Stimulated activated CD4-positive, alpha-beta T cell treated with anti-CD3 and anti-CD28 coated beads, Interleukin-1b, Interleukin-23, amount 100 ng/mL, for 24 hours (primary cell): ENCODE measurements at places on chromosomes 5 and 9.

DNA sequence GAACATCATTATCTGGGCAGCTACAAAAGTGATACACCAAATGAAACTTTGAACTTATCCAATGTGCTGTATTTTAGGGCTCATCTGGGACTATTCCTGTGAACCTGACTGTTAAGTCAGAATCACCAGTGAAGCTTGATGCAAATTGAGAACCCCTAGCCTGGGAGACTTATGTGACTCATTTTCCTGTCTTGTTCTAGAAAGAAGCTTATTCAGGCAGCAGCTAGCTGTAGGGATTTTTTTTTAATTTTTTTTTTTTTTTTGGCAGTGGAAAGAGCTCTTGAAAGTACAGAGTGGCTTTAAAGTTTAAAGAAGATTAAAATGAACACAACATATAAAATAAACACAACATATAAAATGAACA, 81.1 kb upstream of the TNFAIP8 start:
- DNase-seq, result no peak

- no peak for DNase-seq
These were observed 346.8 kb downstream of the PIK3R1 start for GRCh38 chr5:68562308-68562707.

- no peak for DNase-seq
These were observed 710.2 kb upstream of the ACO1 start for GRCh38 chr9:31674264-31674663.

- DNase-seq, result no peak
These were observed 249.7 kb upstream of the ZNF462 start for GRCh38 chr9:106613250-106613737.

DNA sequence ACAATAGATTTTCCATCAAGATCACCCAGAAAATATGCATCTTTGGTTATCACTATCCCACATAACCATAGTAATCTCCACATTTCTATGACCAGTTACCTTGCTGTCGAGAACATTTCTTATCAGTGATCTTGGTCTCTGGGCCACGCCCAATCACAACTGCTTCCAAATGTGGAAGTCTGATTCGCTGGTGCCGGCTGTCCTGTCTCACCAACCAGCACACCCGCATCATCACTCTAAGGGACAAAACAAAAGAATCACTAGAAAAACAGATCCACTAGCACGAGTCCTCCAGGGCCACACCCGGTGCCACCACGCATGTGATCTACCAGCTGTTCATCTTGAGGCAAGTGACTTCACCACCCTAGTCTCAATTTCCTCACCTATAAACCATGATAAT, 11.8 kb downstream of the APTX start:
- no peak for DNase-seq

DNA sequence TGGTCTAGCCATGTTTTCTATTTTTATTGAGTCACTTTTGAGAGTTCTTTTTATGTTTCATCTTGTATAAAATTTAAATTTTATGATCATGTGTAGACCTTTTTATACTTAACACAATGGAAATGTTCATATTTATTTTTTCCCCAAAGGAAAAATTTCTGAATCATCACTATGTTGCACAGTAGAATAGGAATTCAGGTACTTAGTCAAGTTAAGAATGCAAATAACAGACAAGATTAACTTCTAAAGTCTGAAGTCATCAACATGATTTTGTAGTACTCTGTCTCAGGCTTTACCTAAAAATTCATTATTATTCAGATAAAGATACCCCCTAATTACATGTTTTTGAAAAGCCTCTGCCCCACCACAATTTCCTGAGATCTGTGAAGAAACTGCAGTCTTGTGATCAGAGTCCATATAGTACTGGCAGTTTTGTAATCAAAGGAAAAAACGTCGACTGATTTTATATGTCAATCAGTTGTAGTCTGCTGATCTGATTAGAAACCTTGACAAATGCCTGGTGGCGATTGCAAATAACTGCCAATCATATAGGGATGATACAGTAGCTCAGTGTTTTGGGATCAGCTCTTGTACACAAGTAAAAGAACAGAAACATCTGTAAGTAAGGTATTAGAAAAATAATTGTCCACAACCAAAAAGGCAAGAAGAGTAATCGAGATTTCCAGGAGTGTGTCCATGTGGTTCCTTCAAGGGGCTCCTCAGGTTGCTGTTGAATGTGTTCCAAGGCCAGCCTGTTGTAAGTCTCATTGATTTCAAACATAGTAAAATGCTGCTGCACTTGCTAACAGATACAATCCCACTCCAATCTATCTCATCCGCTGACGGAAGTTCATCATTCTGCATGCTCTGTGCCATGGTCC, 352.4 kb downstream of the ARRDC3 start:
- no peak for DNase-seq

DNA sequence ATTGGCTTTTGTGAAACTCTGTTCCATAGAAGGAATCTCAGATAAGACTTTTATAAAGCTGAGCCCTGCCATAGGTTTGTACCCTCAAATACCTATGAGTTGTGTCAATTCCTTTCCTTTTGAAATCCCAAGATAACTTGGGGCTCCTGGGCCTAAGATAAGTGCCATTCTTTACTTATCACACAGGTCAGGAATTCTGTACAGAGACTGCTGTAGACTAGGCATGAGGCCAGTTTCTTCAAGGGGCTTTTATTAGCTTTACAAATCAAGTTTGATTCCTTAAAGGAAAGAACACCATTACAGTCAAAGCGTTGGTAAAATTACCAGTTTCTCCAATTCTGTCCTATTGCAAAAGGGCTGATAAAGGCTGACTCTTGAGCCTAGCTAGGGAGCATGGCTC, 39.2 kb downstream of the SHC3 start:
- DNase-seq, result no peak

GRCh38 chr9:127838375-127839078, 15.9 kb downstream of the ENG start:
- DNase-seq, result no peak

DNA sequence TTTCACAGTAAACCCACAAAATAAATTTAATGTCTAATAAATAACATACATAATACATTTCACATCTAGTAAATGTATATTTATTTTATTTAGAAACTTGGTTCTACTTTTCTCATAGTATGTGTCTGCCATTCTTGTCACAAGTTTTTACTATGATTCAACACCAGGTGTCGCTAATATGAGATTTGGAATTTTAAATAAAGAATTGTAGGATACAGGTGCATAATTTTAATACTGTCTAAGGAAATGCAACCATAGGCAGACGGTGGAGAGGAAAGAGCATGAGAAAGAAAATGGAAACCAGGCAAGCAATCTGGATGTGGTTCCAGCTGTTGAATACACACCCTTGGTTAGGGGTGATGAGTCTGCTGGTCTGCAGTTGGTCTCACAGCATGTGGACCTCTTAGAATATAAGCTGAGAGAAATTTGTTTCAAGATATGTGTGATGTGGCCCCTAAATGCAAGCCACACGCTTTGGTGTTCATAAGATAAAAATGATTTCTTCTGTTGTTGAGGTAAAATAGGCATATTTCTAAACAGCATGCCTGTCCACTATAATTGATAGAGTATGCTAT, 114.7 kb upstream of the TXNDC8 start:
- DNase-seq, result no peak

GRCh38 chr5:90902170-90902569, 343.6 kb downstream of the ADGRV1 start:
- DNase-seq, result no peak

DNA sequence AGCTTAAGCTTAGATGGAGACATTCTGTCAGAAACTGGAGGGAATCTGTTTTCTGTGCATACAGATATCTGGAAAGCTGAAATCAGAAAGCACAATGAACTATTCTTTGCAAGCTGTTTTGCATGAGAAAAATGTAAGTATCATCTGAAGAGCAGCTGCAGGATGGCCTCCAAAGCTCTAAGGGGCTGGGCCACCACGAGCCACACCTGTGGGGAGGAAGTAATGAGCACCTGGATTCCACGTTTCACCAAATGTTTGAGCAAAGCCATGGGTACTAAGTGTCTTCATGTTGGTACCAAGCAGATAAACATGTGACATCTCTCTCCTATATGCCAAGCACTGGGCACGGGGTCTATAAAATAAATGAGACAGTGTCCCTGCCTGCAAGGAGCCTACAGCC, 199.3 kb downstream of the TTLL11 start:
- DNase-seq, result no peak

- no peak for DNase-seq
These were observed 641.3 kb upstream of the KLF4 start for GRCh38 chr9:108130905-108131304.

DNA sequence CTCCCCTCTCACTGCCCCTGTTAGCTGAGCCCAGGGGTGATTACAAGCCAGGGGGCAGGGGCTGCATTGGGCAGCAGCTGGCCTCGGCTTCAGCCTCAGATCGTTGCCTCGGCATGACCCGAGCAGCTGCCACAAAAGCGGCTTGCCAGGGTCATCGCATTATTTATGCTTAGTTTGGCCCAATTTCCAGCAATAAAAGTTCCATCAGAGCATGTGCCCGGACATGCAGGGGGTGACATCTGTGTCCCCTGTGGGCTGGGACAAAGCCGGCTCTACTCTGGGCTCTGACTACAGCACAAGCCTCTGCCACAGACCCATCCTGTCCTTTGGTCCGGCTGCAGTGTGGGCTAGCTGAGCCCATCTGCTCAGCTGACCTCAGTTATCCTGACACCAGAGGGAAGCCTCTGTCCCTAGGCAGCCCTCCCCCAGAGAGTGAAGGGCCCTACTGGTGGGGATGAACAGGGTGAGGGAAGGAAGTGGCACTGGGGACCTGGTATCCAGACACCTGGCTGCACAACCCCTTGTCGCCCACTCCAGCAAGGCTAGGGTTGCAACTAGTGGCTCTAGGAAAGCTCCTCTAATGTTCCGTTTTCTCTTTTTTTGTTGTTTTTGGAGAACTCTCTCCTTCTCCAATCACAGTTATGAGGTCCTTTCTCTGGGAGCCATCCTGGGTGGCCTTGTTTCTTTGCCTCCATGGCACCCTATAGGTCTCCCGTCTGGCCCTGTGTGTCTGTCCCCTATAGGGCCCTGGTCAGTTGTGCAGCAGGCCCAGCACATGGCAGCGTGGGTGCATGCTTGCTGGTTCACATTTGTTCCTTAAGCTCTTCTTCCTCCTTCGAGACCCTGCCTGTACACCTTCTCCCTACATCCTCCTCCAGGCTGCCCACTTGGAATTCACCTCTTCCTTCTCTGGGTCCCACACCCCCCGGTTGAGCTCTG, 13.3 kb upstream of the GADD45G start:
- DNase-seq, result no peak

- DNase-seq, result no peak
These were observed 145.4 kb downstream of the TRPM6 start for GRCh38 chr9:74742191-74742790.

DNA sequence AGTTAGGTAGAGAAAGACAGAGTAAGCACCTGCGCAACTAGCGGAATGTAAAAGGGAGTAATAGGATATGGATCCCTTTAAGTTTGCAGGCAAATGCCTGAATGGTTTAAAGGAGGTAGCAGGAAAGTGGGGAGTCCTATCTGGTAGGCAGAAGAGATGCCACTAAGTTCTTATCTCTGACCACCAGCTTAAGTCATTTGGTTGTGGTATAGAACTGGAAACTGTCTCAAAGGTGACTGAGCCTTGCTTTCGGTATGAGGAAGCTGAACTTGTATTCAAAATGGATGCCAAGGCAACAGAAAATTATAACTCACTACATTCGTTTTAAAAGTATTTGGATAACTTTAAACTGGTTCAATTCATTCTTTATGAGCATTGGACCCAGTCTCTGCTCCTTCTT, 475.6 kb downstream of the DMRTA1 start:
- DNase-seq, result no peak

DNA sequence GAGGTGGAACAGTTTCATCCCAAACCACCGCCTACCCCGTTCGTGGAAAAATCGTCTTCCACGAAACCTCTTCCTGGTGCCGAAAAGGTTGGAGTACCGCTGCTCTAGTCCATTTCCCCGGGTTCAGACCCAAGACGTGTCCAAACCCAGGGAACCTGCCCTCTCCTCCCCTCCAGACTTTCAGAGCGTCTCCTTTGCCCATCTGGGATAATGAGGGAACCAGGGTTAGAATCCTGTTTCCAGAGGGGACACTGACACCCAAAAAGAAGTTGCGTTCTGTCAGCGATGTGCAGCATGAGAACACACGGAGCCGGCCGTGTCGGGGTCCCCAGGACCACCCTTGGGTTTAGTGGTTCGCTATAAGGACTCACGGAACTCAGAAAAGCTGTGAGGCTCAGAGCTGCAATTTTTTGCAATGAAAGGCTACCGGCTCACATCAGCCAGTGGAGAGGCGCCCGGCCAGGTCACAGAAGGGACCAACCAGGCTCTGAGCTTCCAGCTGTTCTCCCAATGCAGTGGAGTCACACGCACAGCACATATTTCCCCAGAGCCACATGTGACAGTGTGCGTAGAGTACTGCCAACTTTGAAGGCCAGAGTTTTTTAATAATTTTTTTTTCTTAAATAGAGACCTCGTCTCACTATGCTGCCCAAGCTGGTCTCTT, 19.4 kb downstream of the LAMC3 start:
- no peak for DNase-seq

DNA sequence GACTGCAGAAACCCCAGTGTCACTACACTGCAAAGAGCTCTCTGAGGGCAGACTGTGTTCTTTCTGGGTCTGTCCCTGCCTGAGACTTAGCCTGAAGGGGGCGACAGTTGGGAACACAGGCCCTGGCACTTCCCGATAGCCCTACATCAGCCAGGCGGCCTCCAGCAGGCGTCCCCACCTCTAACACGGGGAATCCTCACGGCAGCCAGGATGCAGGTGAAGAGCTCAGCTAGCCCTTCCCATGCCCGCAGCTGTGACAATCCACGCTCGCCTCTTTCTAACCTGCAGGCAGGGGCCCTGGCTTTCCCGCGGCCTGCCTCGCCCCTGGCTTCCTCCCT, 5.9 kb downstream of the MED22 start:
- no peak for DNase-seq

DNA sequence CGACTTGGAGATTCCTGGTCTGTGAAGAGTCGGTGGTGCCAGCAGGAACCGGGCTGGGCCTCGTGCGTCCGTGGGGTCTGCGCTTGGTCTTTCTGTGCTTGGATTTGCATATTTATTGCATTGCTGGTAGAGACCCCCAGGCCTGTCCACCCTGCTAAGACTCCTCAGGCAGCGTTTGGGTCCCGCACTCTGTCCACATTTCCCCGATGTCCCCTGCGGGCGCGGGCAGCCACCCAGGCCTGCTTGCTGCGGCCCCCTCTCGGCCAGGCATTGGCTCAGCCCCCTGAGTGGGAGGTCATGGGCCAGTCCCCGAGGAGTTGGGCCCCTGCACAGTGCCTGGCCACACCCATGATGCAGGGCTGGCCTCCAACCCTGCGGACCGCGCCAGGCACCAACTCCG, 27.4 kb upstream of the CTNND2 start:
- DNase-seq, result no peak

DNA sequence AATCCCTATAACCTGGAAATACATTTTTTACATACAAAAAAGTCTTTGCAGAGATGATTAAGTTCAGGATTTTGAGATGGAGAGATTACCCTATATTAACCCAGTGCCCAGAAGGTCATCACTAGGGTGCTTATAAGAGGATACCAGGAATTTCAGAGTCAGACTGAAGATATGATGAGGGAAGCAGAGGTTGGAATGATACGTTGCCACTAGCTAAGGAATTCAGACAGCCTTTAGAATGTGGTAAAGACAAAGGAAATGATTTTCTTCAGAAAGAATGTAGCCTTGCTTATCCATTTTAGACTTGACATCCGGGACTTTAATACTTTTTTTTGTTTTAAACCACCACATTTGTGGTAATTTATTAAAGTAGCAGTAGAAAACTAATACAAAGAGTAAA, 2176.8 kb upstream of the C9orf72 start:
- no peak for DNase-seq
